ENCODE measurements at places on chromosomes 1 and 21.

- DNase-seq: no peak
Measured at GRCh38 chr1:179813626-179814545, 63.7 kb downstream of the TOR1AIP2 start.

DNA sequence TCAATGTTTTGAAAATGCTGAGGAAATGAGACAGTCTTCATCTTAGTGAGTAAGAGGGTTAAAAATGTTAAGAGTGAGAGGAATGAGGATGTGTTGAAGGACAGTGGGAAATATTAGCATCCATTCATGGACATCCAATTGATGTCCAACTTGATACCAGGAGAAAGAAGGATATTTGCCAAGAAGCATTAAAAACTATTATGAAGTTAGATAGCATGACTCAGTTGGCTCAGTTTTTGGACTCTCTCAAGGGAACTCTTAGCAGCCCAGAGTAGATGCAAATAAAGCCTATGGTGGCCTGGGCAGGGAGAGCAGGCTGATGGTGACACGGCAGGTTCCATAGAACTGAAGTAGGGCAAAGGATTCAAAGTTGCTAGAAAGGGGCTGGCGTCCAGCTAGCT, 171.0 kb downstream of the ZZZ3 start:
- no peak for DNase-seq

GRCh38 chr1:116733476-116734365, 20.5 kb upstream of the CD2 start:
- no peak for DNase-seq

DNA sequence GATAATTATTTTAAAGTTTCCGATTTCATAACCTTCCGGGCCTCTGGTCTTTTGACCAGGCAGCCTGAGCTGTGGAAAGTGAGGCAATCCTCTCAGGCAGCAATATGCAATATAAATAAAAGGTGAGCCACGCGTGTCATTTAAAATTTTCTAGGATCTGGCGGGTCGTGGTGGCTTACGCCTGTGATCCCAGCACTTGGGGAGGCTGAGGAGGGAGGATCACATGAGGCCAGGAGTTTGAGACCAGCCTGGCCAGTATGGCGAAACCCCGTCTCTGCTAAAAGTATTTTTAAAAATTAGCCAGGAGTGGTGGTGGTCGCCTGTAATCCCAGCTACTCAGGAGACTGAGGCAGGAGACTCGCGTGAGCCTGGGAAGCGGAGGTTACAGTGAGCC, 546 bp upstream of the ZNF695 start:
- no peak for DNase-seq

DNA sequence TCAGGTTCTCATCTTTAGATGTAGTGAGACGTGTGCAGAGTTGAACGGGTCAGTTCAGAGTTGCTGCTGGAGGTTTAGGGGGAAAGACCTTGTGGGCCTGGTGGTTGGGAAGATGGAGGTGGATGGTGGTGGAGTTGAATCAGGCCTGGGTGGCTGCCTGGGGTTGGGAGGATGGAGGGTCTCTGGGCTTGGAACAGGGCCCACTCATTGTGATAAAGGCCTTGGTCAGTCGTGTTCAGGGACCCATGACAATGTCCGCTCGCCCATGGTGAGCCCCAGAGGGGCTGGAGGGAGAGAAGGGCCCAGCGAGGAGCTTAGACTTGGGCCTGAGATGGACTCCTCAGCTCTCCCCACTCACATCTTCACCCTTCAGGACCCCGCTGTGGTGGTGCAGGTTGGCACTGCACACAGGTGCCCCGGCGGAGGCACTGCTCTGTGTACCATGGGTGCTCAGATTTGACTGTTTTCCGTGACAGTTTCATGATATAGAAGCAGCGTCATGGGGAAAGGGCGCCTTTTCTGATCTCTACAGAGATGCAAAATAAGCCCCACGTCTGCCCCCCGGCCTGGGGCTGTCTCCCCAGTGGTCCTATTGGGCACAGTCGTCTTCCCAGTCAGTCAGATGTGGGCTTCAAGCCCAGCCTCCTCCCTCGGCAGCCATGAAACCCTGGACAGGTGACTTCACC, 39.2 kb downstream of the DISP3 start:
- no peak for DNase-seq

GRCh38 chr1:205379056-205379455, 22.3 kb upstream of the KLHDC8A start:
- no peak for DNase-seq

DNA sequence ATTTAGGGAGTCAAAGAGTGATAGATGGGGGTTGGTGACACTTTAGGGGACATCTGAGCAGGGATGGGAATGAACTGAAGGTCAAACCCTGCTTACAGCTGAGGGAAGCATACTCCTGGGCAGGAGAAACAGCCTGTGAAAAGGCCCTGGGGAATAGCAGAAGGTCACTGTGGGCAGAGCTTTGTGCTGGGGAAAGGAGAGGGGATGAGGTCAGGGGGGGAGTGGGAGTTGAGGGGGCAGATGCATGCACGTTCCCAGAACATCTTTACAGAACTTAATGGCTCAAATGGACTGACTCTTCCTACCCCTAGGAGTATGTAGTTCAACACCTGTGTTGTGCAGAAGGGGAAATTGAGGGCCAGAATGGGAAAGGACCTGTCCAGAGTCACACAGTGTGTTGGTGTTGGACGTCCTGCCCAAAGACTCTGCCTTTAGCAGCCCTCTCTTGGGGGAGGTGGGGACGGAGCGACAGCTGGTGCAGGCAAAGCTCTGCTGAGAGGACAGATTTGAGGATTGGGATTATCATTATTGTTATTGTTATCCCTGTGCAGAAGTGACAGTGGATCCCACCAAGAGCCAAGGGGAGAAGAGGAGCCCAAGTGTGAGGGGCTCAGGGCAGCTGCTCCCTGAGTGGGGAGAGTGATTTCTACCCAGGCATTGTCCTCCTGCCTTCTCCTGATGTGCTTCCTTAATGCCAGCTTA, 116.5 kb downstream of the PTPRU start:
- no peak for DNase-seq

GRCh38 chr1:33867684-33868083, 3.8 kb downstream of the HMGB4 start:
- DNase-seq: peak; percentile 24

GRCh38 chr1:159889202-159889601, 10.8 kb downstream of the CFAP45 start:
- no peak for DNase-seq

DNA sequence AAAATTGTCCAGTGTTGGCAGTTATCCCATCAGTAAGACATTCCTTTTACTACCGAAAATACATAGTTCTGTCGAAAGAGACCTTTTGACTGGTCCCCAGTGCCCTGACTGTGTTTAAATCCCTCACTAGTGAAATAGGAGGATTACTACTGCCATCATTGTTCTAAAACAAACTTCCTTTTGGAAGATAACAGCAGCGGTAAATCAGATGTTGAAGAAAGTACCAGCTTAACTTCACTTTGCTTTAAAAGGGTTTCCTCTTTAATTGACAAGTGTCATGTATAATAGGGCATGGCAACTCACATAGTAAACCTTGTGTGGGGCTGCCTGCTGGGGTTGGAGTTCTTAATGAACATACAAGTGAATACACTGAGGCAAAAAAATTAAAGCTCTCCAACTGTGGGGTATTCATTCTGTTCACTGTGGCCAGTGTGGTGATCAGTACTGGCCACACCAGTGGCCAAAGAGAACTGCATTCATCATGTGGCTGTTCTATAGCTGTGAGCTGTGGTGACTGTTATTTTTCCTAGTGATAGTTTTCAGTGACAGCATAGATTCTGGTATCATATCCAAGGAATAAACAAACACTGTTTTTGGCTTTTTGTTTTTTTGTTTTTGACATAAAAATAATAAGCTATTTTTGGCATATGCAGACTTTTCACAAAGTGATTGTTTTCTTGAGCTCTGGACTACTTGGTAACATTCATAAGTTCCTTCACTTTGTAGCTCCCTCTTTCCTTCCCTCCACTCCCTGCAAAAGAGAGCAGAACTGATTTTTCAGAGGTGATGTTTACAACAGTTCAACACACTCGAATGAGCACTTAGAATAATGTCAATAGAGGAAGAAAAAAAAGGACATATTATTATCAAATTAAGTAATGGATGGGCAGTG, 74.5 kb downstream of the NFIA start:
- DNase-seq: no peak

- no peak for DNase-seq
Measured at GRCh38 chr1:72283022-72283306, 625 bp upstream of the NEGR1 start.

DNA sequence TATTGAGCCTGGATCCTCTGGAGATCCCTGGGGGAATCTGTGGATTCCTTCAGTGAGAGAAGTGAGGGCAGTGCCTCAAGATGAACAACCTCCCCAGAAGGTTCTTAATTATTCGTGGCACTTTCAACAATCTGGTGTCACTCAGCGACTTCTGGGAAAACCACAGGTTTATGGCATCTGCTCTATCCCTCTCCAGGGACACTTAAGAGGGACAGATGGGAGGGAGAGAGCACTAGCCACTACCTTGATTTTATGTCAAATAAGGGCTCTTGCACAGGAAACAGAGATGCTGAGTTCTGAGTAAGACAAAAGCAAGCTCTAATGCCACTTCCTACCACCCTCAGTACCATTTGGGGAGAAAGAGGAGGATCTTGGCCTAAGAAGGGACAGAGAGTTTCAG, 21.2 kb upstream of the CHI3L1 start:
- no peak for DNase-seq

GRCh38 chr1:69569576-69570328, 2.0 kb downstream of the LRRC7 start:
- DNase-seq: no peak

GRCh38 chr1:210360852-210361477, 32.3 kb downstream of the HHAT start:
- DNase-seq: peak; percentile 46

DNA sequence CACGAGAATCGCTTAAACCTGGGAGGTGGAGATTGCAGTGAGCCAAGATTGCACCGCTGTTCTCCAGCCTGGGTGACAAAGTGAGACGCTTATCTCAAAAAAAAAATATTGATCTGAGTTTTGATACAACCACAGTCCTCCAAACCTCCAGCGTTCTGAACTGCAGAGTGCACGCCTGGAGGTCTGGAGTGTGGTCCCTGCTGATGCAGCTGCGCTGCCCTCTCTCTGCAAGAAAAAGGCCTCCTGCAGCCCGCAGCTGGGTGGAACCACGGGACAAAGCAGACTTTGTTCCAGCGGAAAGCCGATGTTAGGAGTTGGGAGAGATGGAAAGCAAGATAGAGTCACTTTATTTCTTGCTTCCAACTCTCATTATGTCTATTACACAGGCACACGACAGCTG, 144.9 kb upstream of the SOD1 start:
- no peak for DNase-seq

DNA sequence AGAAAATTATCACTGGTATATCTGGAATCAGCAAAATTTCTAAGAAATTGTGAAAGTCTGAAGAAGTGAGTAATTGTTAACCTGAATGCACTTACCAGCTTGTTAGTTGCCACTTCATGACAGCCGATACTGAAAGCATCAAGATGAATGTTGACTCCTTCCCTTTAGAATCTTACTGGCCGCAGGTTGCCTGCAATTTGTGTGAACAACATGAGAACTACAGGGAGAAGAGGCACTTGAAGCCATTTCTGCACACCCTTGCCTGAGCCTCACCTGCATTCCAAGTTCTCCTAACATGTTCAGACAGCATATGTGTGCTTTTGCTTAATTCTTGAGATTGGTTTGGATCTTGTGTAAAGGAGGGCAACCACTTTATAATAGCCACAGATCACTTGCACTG, 59.2 kb upstream of the SSX2IP start:
- peak; percentile 64 for DNase-seq

- DNase-seq: no peak
Measured at GRCh38 chr1:224127925-224128819, 14.3 kb downstream of the FBXO28 start.

DNA sequence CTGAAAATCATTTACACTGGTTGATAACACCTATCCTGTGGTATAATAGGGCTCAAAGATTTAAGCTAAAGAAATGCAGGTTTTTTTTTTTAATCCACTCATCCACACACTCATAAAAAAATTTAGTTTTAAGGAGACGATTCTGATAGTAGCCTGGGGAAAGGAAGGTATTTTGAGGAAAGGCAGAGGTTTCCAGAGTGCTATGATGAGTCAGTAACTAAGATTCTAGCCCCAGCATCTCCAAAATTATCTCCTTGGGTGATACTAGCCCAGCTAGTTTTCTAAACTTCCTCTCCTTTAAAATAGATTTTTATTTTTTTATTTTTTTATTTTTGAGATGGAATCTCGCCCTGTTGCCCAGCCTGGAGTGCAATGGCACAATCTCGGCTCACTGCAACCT, 20.7 kb downstream of the ASAP3 start:
- no peak for DNase-seq

GRCh38 chr21:33189237-33189636, 40.5 kb upstream of the IFNAR2 start:
- no peak for DNase-seq

DNA sequence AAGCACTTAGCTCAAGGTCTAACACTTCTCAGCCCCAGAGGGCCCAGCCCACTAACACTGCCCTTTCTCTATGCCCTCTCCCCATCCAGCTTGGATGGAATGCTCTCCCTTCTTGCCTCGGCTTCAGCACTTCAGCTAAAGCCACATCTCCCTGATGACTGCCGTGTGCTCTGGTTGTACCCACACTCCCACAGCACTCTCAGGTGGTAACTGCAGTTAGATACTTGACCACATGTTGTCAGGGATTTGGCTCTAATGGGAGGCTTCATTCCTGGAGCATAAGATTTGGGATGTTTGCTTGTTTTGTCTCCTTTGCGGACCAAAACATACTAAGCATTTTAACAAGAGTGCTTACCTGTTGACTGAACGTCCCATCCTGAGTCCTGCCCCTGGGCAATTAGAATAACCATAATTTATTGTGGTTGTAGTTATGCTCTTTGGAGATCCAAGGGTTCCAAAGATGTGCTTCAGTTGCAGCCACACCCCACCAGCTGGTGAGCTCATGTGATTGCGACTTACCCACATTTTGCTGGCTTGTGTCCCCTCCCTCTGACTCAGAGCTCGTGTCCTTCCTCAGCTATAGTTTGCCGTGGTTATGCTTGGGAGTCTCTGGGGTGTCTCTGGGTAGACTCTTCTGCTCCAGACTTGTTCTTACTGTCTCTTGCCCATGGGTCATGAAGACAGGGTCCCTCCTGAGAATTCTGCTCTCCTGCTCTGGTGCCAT, 7.7 kb upstream of the SLC26A9 start:
- no peak for DNase-seq

- no peak for DNase-seq
Measured at GRCh38 chr21:21156957-21157356, 158.7 kb downstream of the NCAM2 start.

DNA sequence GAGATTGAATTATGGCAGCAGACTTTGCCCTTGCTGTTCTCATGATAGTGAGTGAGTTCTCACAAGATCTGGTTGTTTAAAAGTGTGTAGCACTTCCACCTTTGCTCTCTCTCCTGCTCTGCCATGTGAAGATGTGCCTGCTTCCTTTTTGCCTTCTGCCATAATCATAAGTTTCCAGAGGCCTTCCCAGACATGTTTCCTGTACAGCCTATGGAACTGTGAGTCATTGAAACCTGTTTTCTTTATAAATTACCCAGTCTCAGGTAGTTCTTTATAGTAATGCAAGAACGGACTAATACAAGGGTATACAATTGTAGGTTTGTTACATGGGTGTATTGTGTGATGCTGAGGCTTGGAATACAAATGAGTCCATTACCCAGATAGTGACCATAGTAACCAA, 4.2 kb downstream of the SPRR1B start:
- DNase-seq: no peak

- DNase-seq: no peak
Measured at GRCh38 chr1:107250169-107250568, 109.3 kb downstream of the NTNG1 start.

Measured in activated CD4-positive, alpha-beta T cell treated with anti-CD3 and anti-CD28 coated beads, Interleukin-10, Interleukin-2, amounts not matched to agents 100 ng/mL and 50 ng/mL, durations not matched to agents 16 hours and 8 hours (primary cell).